Skeletal muscle cell (primary cell): ENCODE measurements at places on chromosomes 3 and 15.
A peak's percentile ranks its signal among the peaks of the same experiment; 100 is the strongest.

DNA sequence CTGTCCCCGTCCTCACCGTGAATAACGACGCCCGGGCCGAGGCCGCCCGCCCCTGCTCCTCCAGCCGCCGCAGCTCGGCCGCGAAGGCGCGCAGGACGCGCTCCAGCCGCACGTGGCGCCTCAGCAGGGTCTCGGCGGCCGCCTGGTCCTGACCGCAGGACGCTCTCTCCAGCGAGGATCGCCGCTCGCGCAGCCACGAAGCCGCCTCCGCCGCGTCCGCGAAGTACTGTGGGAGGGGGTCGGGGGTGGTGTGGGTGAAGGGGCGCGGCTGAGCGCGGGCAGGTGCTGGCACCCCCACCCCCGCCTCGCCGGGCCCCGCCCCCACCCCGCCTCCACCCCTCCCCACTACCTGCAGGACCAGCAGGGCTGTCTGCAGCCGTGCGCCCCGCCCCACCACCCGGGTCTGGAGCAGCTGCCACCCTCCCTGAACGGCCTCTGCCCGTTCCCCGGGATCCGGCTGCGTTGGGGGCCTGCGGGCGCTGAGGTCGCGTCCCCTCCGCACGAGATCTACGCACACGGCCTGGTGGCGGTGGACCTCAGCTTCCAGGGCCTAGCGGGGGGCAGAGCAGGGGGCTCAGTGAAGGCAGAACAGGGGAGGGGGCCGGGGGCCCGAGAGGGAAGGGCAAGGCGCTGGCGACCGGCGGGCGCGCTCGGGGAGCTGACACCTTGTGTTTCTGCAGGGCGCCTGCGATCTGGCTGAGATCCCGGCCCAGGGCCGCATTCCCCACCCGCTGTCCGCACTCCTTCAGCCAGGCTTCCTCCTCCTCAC lies 11.7 kb downstream of the SPTBN5 start:
- DNase-seq, result no peak

DNA sequence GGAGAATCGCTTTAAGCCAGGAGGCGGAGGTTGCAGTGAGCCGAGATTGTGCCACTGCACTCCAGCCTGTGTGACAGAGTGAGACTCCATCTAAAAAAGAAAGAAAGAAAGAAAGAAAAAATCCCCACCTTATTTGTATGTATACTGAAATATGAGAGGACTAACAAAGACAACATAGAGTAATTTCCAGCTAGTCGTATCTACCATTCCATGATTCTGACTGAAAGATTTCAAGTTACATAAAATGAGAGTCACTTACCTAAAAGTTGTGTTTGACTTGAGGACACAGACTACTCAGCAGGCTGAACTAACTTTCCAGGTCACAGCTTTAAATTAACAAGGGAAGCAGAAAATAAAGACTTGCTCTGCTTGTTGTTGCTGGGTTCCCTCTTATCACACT lies 18.8 kb upstream of the PRKCI start:
- DNase-seq, result no peak

- no peak for DNase-seq
Observed at GRCh38 chr3:99958222-99958912, 140.7 kb downstream of the CMSS1 start.

DNA sequence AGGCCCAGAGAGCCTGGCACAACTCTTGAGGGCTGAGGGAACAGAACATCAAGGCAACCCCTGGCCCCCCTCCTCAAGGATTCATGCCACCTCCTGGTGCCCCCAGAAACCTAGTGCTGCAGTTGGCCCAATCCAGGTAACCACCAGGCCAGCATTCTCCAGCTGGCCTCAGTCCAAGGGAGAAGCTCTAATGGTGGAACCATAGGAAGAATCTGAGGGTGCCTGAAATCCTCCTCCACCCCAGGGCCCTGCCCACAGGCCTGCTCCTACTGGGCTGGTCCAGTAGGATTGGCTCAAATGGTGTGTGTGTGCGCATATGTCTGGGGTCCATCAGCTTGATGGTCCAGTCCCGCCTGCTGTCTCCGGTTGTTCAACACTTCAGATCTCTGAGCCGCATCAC lies 7.7 kb downstream of the HYAL2 start:
- no peak for DNase-seq

DNA sequence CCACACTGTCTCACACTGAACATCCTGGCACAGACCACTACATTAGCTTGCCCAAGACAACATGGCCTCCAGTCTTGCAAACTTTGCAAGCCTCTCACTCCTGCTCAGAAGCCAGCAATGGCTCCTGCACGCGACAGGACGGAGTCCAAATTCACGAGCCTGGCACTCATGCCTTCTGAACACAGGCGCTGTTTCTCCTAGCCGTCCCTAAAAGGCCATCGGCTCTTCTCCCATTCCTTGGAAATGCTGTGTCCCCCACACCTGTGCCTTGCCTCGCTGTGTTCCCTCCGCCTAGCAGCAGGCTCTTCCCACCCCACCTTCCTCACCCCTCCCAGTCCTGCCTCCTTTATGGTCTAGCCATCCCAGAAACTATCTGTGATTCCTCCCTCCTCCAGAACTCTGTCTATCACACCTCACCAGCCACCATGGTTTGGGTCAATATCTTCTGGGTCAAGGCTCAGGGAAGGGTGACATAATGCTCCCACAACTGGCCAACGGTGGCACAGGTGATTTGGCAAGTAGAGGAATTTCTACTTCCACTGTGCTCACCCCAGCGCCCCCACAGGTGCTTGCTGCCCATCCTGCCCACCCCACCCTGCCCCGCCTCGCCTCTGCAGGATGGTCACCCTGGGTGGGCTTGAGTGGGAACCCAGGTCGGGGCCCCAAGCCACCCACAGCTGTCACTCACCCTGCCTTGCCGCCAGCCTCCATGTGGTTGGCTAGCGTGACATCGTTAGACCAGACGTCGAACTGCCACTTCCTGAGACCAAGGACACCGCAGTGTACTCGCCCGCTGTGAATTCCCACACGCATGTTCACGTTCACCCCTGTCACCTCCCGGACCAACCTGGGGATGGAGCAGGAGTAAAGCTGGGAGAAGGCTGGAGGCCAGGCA lies 120.7 kb downstream of the ADCY5 start:
- DNase-seq, result no peak

DNA sequence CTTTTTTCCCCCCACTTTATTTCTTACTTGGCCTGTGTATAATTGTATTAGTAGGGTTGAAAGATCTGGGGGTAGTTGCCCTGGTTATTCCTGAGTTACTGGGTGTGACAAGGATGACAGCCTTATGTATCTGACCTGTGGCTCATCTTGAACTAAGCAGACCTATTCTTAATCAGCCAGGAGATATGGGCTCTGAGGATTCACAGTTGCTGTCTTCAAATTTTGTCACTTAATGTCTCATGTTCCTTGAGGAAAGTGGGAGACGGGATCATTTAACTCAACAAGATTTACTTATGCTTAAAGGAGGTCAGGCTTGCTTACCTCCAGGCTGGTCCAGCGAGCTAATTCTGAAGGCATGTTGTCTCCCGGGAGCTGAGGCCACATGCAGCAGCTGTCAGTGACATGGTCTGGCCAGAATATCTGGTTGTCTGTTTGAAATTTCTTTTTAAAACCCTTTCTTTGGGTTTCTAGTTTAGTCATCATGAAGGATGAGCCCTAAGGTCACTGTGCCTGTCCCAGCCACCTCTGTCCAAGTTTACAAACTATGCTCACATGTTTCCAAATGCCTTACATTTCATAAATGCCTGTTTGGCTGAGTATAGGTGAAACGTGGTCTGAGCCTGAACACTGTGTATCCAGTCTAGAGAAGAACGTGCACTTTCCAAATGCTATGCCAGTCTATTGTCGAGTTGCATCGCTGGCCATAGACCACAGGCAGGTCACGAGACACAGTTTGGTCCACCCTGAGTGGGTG lies 26.8 kb downstream of the LRTM1 start:
- no peak for DNase-seq

DNA sequence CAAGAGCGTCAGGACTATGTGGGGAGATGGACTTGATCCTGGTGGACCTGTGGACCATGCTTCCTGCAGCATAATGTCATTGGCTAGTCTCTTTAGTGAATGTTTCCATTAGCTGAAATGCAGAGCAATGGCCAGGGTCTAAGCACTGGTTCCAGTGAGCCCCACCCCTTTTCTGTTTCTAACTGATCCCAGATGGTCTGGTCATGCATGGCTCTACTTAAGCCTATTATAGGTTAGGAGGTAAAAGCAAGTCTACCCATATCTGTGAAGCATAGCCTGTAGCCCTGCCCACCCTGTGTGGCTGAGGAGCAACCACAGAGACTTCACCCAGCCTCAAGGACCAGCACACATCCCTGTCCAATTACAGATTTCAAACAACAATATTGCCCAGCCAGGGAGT lies 419.2 kb downstream of the ZNF385D start:
- no peak for DNase-seq

DNA sequence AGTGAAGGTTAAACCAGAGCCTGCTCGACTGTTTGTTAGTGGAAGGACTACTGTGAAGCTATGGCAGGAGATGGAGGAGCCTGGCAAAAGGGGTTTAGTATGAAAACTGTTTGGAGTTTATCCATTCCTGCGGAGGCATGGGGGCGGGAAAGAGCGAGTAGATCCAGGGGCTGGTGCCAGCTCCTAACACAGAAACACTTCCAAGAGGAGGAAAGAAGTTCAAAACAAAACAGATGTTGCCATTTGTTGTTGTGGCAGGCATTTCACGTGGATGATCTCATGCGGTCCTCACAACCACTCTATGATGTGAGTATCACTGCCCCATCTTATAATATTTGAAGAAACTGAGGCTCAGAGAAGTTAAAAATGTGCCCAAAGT lies 30.7 kb upstream of the KY start:
- DNase-seq, result no peak

- DNase-seq, result no peak
Observed at GRCh38 chr3:21508246-21508645, 242.8 kb downstream of the ZNF385D start.

DNA sequence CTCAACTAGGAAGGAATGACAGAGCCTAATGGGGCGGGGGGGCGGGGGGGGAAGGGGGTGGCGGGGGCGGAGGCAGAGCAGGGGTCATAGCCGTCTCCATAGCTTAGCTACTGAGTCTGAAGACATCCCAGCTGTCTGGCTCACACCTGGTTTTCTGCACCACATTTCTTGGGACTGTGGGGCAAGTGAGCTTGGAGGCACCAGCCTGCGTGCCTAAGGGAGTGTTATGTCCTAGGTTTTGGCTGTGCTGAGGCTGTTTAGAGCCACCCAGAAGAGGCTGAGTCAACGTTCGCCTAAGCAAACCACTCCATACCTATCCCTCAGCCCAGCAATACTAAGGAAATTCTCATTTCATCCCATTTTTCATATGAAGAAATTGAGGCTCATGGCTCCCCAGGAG lies 1.4 kb downstream of the IL17RD start:
- no peak for DNase-seq

- no peak for DNase-seq
Observed at GRCh38 chr3:44957986-44958385, 18.0 kb downstream of the ZDHHC3 start.

GRCh38 chr15:84813931-84814330 lies 3.2 kb upstream of the ALPK3 start:
- no peak for DNase-seq

GRCh38 chr3:102304550-102304949 lies 130.3 kb upstream of the ZPLD1 start:
- DNase-seq, result no peak

DNA sequence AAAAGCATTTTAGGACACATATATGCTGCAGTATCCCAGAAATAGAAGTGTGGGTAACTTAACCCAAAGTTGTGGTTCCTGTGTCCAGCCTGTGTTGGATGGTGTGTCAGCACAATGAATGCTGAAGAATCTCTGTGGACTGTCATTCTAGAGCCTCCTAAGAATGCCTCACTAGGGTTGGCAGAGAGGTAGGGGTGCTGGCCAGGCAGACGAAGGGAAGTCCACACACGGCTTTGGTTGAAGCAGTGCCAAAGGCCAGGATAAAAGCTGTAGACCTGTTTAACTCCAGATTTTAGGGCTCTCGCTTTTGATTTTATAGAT lies 43.7 kb upstream of the TIPARP start:
- DNase-seq, result no peak

DNA sequence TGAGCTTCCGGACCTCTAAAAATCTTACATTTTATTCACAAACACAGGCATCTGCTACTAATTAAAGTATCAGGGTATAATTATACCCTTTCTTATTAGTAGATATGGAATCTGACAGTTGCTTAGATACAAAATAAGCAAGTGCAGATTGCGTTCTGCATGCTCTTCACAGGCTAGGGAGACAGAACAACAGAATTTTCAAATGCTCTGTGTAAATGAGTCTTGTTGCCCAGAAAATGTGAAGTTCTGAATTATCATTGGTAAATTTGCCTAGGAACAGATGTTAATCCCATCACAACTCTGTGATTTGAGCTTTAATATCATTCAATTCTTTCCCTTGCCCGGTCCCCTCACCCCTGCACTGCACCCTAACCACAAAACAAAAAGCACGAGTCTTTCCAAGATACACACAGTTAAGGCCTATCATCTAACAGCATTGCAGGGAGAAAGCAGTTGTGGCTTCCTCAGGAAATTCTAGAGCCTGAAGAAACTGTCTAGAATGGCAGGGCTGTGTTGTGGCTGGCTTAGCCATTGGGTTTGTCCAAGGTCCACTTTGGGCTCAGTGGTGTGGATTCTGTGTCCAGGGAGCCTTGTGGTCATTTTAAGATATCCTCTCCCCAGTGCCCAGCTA lies 119.8 kb downstream of the PDCD6IP start:
- no peak for DNase-seq

DNA sequence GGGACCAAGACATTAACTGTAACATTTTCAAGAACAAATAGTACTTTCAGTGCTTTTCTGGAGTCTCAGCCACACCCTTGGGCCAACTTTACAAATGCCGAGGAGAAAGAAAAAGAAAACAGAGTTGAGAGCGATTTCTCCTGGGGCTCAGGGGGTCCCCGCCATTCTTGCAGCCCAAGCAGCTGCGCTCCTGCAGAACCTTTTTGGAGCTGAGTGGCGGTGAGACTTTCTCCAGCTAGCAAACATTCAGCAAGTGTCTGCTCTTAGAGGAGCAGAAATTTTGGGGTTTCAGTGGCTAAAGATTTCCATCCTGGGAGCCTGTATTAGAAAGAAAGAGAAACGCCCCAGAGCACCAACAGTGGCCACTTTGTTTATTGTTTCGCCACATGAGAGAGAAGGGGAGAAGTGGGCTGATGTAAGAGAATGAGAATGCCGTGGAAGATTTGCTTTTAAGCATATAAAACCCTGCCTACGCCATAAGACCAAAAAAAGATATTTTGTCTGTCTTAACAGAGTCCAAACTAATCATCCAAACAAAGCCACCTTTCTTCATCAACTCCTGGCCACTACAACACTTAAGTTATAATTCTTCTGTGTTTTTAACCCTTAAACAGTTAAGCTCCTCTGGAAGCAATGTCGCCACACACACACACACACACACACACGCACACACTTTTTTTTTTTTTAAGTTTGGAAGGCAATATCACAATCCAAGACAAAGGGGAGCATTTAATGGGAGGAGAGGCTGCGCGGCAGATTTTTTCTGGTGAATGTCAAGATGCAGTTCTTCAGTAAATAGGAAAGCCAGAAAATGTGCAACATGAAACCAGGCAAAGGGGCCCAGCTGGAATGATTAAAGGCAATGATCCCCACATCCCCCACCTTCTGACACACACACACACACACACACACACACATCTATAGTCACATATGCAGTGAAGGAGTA lies 19.2 kb downstream of the EID1 start:
- peak; percentile 43 for DNase-seq
